ENCODE measurements at places on chromosomes 13 and 19.

- no peak for DNase-seq
These were observed 242.8 kb downstream of the B3GLCT start for GRCh38 chr13:31442571-31442970.

DNA sequence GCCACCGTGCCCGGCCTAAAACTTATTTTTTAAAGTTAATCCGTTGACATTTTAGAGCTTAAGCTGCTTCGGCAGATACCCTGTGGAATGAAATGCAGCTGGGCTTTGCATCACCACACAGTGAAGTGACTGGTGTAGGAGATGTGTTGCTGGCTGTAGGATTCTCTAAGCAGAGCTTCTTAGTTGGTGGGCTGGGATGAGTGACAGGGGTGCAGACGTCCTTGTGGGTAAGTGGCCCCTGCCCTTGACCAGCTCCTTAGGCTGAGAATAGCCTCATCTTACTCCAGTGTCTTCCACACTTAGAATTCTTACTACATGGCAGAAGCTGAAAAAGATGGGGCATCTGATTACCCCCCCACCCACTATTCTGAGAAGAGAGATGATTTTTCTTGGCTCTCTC, 11.6 kb downstream of the GATAD2A start:
- DNase-seq: no peak

DNA sequence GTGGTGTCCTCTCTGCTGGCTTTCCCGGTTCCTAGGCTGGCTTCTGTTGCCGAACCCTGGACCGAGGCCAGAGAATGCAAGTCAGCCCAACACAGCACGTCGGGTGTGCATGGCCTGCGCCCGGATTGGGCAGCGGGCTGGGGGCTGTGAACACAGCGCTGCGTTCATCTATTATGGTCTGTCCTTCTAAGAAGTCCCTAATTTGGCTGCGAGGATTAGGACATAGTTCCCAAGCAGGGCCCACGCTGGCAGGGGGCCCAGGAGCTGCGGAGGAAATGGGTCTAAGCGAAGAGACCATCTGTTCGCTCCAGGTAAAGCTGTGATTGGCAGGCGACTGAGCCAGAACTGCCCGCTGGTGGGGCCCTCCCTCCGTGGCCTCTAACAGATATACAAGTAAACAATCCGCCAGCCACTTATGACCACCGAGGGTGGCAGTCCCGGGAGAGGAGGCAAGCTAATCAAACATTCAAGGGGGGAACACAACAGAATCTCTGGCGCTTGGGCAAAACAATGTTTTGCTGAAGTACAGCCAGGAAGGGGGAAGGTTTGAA, 6.0 kb downstream of the SYCE2 start:
- no peak for DNase-seq

GRCh38 chr13:79435561-79435990, 29.5 kb upstream of the RBM26 start:
- no peak for DNase-seq

DNA sequence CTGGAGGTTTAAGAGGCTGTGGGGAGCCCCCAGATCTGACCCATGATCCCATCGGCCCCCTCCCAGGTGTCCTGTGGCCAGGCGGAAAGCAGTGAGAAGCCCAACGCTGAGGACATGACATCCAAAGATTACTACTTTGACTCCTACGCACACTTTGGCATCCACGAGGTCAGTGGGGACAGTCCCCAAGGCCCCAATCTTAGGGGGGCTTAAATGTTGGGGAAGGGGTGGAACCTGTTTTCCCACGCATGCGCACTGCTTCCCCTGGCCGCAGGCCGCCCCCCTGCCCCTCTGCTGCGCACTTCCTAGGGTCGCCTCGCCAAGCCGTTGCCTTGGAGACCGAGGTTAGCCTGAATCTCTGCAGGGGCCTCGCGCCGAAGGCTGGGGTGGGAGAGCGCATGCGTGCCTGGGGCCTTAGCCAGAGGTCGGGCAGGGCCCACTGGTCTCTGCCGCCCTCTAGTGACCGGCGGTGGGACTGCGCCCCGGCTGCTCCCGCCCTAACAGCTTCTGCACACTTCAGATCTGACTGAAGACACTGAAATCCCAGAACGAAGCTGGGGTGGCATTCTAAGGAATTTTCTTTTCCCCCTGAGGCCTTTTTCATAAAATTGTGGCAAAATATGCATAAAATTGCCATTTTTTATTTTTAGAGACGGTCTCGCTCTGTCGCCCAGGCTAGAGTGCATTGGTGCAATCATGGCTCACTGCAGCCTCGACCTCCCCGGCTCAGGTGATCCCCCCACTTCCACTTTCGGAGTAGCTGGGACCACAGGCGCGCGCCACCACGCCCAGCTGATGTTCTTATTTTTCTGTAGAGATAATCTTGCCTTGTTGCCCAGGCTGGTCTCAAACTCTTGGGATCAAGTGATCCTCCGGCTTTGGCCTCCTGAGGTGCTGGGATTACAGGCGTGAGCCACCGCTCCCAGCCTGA, 3.6 kb downstream of the PRMT1 start:
- peak; percentile 95 for DNase-seq

GRCh38 chr19:41352609-41353465, 885 bp downstream of the TGFB1 start:
- DNase-seq: peak; percentile 70

DNA sequence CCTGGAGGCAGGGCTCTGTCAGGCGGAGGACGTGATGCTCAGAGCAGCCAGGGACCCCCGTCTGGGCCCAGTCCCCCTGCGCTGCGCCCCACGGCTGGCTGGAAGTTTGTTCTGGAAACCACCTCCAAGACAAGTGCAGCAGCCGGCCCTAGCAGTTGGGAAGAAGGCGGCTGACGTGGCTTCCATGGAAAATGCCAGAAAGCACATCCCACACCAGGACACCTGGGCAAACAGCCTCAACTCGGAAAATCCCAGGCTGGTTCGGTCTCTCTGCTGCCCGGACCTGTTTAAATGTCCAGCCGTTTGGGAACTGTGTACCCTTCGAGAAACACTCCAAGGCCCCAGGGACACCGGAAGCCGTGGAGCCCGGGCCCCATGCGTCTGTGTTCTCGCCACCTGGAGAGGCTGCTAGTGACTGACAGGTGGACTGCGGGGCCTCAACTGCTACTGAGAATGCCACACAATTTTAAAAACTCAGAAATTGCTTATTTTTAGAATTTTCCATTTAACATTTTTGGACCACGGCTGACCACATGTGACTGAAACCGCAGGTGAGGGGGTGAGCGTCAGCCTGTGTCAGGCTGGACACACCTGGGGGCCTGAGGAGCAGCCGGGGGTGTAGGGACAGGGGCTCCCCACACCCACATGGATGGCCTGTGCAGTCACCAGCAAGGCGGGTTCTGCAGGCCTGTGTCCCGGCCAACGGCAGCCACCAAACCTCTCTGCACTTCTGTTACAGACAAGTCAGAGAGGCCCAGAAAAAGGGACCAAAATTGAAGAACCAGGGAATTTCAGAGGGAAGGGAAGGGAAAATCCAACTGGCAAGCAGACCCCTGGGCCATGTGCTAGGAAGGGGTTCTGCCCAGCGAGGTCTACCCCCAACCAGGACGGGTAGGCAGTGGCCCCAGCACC, 31.7 kb downstream of the RASA3 start:
- no peak for DNase-seq

GRCh38 chr13:21018220-21018619, 43.2 kb downstream of the LATS2 start:
- DNase-seq: no peak

- peak; percentile 60 for DNase-seq
These were observed 1.5 kb upstream of the CEACAM5 start for GRCh38 chr19:41706741-41707501.

GRCh38 chr13:45179428-45179827, 21.4 kb downstream of the KCTD4 start:
- no peak for DNase-seq

GRCh38 chr19:1264801-1265614, 4.1 kb upstream of the CIRBP start:
- DNase-seq: no peak

GRCh38 chr19:10252707-10253106, 693 bp downstream of the MRPL4 start:
- no peak for DNase-seq

GRCh38 chr13:73061876-73062275, 3.1 kb downstream of the KLF5 start:
- DNase-seq: no peak

DNA sequence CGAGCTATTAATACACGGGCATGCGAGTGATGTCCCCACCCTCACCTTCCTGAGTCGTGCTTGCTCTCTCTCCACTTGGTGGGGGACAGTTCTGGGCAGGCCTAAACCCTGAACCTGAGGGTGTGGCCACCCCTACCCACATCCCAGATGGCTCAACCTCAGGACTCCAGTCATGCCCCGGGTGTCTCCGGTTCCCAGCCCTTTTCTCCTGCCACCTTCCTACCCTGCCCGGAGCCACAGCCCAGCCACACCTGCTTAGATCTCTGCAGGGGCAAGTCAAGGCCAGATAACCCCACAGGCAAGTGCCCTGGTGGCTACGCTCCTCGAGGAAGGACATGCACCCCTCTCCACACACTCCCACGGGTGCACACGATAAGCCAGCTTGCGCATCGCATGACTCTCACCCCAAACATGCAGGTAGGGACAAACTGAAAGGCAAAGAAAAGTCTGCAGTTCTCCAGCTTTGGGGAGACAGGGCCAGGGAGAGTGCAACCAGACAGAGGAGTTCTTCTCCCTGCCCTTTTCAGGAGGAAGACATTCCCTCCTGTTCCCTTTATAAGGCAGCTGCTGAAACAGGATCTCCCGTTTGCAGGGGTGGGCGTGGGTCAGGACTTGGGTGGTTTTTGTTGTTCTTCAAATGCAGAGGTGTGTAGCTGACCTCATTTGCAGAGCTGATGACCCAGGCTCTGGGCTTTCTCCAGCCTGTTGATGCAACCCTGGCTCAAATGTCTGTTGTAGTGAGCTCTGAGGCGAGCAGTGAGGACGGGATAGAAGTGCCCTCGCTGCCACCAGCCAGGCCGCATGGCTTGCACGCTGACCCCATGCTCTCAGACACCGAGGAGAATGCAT, 88.6 kb downstream of the DPF1 start:
- DNase-seq: no peak

- DNase-seq: no peak
These were observed 106.0 kb downstream of the CACNA1A start for GRCh38 chr19:13400296-13400695.

GRCh38 chr13:53357582-53357981, 329.0 kb downstream of the OLFM4 start:
- DNase-seq: no peak

DNA sequence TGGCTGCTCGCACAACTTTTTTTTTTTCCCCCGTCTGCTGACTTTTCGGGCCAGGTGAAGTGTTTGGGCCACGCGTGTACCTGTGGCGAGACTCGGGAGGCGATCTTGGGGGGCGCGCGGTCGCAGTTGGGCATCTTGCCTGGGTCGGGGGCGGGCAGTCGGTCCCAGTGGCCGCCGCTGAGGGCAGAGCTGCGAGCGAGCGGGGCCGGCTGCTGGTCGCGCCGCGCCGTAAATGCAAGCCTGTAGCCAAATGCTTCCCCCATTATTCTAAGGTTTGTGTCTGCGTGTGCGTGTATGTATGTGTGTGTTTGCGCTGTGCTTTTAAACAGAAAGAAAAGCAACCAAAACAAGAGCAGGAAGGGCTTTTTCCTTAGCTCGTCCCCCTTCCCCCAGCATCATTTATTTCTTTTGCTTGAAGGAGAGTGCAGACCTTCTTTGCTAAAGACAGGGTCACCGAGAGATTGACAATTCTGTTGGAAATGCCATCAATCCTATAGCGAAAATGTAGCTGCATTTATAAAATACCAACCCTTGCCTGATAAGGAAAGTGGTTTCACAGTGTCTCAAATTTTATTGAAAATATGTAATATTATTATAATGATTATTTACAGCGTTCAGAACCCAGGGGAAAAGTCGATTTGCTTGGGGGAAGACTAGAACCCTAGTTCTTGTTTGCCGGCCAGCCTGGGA, 143.2 kb upstream of the ZNF536 start:
- DNase-seq: no peak

- no peak for DNase-seq
These were observed 28.6 kb downstream of the BICRA start for GRCh38 chr19:47637550-47637949.

DNA sequence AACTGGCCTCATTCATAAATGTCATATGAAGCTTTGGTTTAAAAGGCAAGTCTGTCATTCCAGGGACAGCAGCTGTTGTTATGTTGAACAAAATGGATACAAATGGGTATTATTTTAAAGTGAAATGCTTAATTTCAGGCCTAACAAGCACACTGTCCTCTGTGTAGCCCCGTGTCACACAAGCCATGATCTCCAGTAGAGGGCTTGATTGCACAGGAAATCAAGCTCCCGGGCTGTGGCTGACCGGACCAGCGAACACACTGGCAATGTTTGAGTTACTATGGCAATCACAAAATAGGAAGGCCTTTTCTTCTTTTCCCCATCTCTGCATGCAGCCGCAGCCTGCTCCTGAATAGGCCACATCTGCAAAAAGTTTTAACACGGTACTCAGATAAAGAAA, 64.0 kb upstream of the GSX1 start:
- DNase-seq: no peak

- no peak for DNase-seq
These were observed 92.7 kb upstream of the GPR12 start for GRCh38 chr13:26853323-26853722.

- DNase-seq: no peak
These were observed 15.5 kb upstream of the ISYNA1 start for GRCh38 chr19:18453269-18454024.

DNA sequence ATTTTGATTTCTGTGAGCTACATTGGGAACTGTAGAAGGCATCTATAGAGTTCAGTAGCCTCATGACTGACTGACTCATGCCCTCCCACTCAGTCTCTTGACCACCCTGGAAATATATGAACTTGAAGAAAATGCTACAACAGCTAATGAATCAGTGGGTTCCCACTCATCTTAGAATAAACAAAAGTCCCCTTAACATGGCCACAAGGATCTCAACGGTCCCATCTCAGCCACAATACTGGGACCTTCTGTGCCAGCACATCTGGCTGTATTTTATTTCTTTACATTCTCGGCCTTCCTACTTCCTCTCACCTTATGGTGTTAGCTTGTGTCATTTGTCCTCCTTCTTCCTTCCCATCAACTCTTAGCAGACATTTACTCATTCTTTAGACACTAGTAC, 619.8 kb downstream of the DCT start:
- no peak for DNase-seq

GRCh38 chr19:57850553-57851017, 926 bp downstream of the ZNF587 start:
- no peak for DNase-seq

- DNase-seq: no peak
These were observed 82.2 kb downstream of the SLAIN1 start for GRCh38 chr13:77779552-77780272.

- DNase-seq: no peak
These were observed 44.0 kb downstream of the SUGP2 start for GRCh38 chr19:18989316-18989715.

GRCh38 chr13:40895227-40896184, 106.1 kb downstream of the SLC25A15 start:
- no peak for DNase-seq

GRCh38 chr19:18417250-18418028, 1.8 kb upstream of the SSBP4 start:
- peak; percentile 41 for DNase-seq

DNA sequence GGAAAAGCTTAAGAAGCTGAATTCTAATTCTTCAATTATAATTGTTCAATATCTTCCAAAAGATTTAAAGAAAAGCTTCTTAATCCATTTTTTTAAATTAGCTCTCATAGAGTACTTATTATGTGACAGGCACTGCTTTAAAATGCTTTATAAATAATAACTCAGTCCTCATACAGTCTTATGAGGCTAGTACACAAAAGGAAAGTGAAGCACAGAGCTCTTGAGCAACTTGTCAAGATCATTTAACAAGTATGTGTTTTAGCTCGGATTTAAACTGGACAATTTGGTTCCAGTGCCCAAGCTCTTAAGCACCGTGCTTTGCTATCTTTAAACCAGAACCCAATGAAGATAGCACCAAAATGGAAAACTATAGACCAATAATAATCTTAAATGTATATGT, 106.1 kb downstream of the DHRS12 start:
- no peak for DNase-seq
